ENCODE measurements at places on chromosomes 12 and 14.

- DNase-seq: no peak
These were observed 7.5 kb downstream of the NUBPL start for GRCh38 chr14:31568671-31569070.

GRCh38 chr14:53151523-53152183, 1.5 kb downstream of the DDHD1 start:
- peak; percentile 6 for DNase-seq

- no peak for DNase-seq
These were observed 30.5 kb downstream of the SLC24A4 start for GRCh38 chr14:92353447-92353846.

- no peak for DNase-seq
These were observed 1006.0 kb upstream of the USP15 start for GRCh38 chr12:61254225-61254624.

- DNase-seq: no peak
These were observed 117.3 kb upstream of the OVCH1 start for GRCh38 chr12:29614694-29615325.

- DNase-seq: no peak
These were observed 131.9 kb downstream of the CEP128 start for GRCh38 chr14:80809663-80810062.
